Cardiac ventricle fibroblast (primary cell): ENCODE measurements at places on chromosomes 2 and 18. TPM values are rescaled to one million over a fixed set of nuclear protein-coding genes. Genes with fewer than 3 reads are reported as not detected.

Gene C2orf72
- 0.19 and 0.20 TPM in 2 replicates for total RNA-seq

Gene TUBB8B
- 0.50 TPM in 1 of 2 replicates, not detected in the other for total RNA-seq

Gene RNF152
- 2.3 and 4.3 TPM in 2 replicates for total RNA-seq

Gene KCNE4
- 8.2 and 9.8 TPM in 2 replicates for total RNA-seq

Gene C2orf42
- 12.2 and 13.5 TPM in 2 replicates for total RNA-seq

Gene BMP10
- total RNA-seq = not detected in 2 replicates

Gene MEP1B
- not detected in 2 replicates for total RNA-seq

Gene TMEM131
- 21.8 and 26.2 TPM in 2 replicates for total RNA-seq

Gene GAREM2
- 4.0 and 4.2 TPM in 2 replicates for total RNA-seq

Gene ANKRD30B
- not detected in 2 replicates for total RNA-seq

Gene C2orf80
- total RNA-seq = not detected in 2 replicates

Gene FOXD4L1
- total RNA-seq = 0.15 TPM in 1 of 2 replicates, not detected in the other

Gene PROM2
- 0.25 and 0.29 TPM in 2 replicates for total RNA-seq
